ENCODE measurements at places on chromosomes 5 and 9. TPM values are rescaled to one million over a fixed set of nuclear protein-coding genes. Genes with fewer than 3 reads are reported as not detected.

The KCNN2 gene
- not detected for total RNA-seq

The ARHGEF28 gene
- total RNA-seq, result 8.0 TPM

The PCDHGA10 gene
- total RNA-seq, result 1.2 TPM

The ACOT12 gene
- total RNA-seq, result not detected

The CFAP90 gene
- total RNA-seq, result not detected

The MYMK gene
- not detected for total RNA-seq

The GRAMD2B gene
- total RNA-seq, result 6.2 TPM

The BARX1 gene
- total RNA-seq, result 170 TPM

The SPINK4 gene
- not detected for total RNA-seq

The IL33 gene
- total RNA-seq, result 0.25 TPM

The SPACA9 gene
- total RNA-seq, result 2.4 TPM

The GCNT4 gene
- total RNA-seq, result 0.02 TPM

The ADAMTS16 gene
- total RNA-seq, result not detected

The MUSK gene
- 2.2 TPM for total RNA-seq

The GLRA1 gene
- not detected for total RNA-seq

The CTXN3 gene
- not detected for total RNA-seq

The CD72 gene
- total RNA-seq, result 0.47 TPM

The FOXD4L4 gene
- not detected for total RNA-seq

The SLC6A3 gene
- total RNA-seq, result not detected

The CNTFR gene
- not detected for total RNA-seq

The PTGES gene
- total RNA-seq, result 0.23 TPM

The PCDHGA6 gene
- 2.3 TPM for total RNA-seq

The RANBP17 gene
- 5.5 TPM for total RNA-seq

The SLC6A19 gene
- total RNA-seq, result not detected

The FAM240B gene
- total RNA-seq, result not detected

The AP3B1 gene
- total RNA-seq, result 49.8 TPM

The C9 gene
- total RNA-seq, result not detected

The CDH10 gene
- 1.6 TPM for total RNA-seq

The BNC2 gene
- 38.8 TPM for total RNA-seq

The AGXT2 gene
- total RNA-seq, result not detected

The BASP1 gene
- 543 TPM for total RNA-seq

The COL5A1 gene
- 78.9 TPM for total RNA-seq

The RASEF gene
- 0.92 TPM for total RNA-seq

The SPINK6 gene
- total RNA-seq, result not detected

The RALGDS gene
- 21.4 TPM for total RNA-seq

The GZMA gene
- total RNA-seq, result not detected

The ADGRV1 gene
- not detected for total RNA-seq

The SERF1A gene
- 7.0 TPM for total RNA-seq

The CEL gene
- total RNA-seq, result not detected

The NR5A1 gene
- not detected for total RNA-seq

The MEF2C gene
- 9.5 TPM for total RNA-seq

The SLC45A2 gene
- not detected for total RNA-seq

The AQP7 gene
- total RNA-seq, result not detected

The IL7R gene
- 3.4 TPM for total RNA-seq

The GPR151 gene
- not detected for total RNA-seq

The XPA gene
- 4.9 TPM for total RNA-seq

The TOR4A gene
- total RNA-seq, result 2.3 TPM

The ORM2 gene
- not detected for total RNA-seq

The SLC30A5 gene
- 40.8 TPM for total RNA-seq

The C5orf34 gene
- 19.1 TPM for total RNA-seq

The COL23A1 gene
- total RNA-seq, result 89.5 TPM
